Substantia nigra (tissue), 51 donors: ENCODE measurements at places on chromosomes 2 and 18.
A peak's percentile ranks its signal among the peaks of the same experiment; 100 is the strongest.

DNA sequence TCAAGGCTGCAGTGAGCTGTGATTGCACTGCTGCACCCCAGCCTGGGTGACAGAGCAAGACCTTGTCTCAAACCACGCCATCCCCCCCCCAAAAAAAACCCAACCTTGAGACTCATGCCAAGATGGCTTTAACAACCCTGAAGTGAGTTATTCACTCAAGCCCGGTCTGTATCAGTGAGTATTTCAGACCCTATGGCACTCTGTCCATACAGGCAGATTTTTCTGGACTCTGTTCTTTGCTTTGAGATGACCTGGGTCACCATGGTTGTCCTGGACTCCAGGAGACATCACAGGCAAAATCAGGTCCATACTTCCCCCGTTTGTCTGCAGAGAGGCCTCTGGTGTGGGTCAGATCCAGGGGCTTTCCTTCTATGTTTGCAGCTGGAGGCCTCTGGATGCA, 91.7 kb downstream of the TGOLN2 start:
- DNase-seq, result no peak

GRCh38 chr2:156511803-156512202, 75.6 kb downstream of the GPD2 start:
- DNase-seq, result no peak

DNA sequence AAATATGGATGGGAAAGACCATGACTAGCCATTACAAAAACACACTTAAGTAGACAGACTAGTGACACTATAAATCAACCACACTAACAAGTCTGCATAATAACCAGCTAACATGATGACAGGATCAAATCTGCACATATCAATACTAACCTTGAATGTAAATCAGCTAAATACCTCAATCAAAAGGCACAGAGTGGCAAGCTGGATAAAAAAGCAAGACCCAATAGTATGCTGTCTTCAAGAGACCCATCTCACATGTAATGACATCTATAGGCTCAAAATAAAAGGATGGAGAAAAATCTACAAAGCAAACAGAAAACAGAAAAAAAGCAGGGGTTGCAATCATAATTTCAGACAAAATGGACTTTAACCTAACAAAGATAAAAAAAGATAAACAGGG, 16.3 kb downstream of the PFN4 start:
- no peak for DNase-seq

GRCh38 chr2:99430614-99431291, 59.1 kb downstream of the REV1 start:
- no peak for DNase-seq

DNA sequence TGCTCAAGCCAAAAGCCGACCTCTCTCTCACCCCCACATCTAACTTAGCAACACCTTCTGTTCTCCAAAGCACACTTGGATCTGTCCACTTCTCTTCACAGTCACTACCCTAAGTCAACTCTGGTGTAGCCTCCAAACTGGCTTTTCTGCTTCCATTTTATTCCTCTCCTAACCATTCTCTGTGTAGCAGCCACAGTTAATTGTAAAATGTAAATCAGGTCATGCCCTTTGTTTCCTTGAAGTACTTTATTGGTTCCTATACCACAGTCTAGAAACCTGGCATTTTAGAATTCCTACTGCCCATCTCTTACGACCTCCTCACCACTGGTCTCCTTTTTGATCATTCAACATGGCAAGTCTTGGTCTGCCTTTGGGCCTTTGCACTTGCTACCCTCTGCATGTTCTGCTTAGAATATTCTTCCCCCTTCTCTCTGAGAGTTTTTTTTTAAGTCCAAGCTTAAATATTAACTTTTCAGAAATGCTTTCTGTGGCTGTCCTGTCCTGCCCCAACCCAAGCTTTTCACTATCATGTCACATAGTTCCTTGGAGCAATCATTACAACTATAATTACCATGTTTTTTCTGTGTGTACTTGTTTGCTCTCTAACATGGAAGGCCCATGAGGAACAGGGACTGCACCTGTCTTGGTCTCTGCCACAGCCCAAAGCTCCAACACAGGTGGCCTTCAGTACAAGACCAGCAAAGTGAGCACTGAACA, 42.9 kb downstream of the PLA2R1 start:
- no peak for DNase-seq

DNA sequence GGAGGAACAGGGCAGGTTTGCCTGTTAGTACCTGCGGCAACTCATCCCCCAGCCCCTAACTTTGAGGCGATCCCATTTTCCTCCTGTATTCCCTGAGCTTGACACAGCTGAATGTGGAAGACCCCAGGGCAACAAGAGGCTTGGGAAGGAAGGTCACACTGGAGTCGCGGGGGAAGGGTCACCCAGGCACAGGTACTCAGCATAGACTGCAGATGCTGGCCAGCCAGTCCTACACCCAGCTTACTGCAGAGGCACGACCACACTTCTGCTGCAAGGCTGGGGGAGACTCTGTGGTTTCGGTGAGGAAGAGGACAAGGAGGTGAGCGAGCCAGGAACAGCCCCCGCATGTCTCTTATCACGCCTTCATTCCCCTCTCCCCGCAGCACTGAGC, 91.5 kb downstream of the MALT1 start:
- no peak for DNase-seq

- peak; percentile 50 for DNase-seq
Observed at GRCh38 chr2:27051902-27052645, 606 bp downstream of the AGBL5 start.

- DNase-seq, result no peak
Observed at GRCh38 chr2:46901611-46902010, 14.0 kb downstream of the MCFD2 start.

- no peak for DNase-seq
Observed at GRCh38 chr2:198376677-198377076, 572.3 kb downstream of the PLCL1 start.

DNA sequence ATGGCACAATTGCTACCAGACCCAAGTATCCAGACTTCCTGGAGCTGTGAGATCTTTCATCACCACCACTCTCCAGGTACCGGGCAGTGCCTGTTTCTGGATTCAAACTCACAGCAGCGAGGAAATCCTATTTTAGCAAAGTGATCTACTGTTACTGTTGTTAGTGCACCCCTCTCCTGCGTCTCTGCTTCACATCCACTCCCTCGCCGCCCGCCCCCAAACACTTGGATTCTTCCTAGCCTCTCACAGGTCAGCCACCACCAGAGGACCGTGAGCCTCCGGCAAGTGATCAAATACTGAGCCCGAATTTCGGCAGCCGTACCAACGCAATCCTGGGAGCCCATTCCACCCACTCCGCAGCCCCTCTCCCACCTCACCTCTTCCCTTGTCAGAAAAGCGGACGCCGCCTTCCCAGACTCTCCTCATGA, 519 bp downstream of the METTL4 start:
- DNase-seq, result peak; percentile 70

DNA sequence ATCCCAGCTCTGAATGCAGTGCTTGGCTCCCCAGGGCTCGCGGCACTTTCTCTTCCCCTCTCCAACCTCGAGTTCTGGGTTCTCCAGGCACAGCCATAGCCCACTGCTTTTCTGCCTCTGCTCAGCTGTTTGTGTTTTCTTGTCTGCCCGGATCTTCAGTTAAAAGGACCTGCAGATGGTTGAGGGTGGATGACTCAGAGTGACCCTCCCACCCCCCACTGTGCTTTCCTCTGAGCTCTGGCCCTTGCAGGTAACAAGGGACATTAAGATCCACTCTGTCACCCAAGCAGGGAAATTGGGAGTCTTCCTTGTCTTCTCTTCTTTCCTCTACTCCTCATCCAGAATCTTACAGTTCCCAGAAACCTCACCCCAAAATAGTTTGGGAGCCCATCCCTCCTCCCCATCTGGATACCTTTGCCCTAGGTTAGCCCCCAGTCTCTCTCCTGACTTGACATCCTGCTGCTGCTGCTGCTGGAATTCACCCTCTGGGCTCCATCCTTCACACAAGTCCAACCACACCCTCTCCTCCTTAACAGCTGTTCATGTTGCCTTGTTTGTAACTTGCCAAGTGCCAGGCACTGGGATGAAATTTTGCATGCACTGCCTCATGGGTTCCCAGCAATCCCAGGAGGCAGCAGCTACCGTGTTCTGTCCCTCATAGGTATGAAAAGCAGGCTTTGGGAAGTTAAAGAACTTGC, 157.9 kb upstream of the TTC39C start:
- no peak for DNase-seq

GRCh38 chr2:191690327-191690726, 12.4 kb downstream of the NABP1 start:
- no peak for DNase-seq

- no peak for DNase-seq
Observed at GRCh38 chr2:65934992-65935629, 499.8 kb upstream of the MEIS1 start.

GRCh38 chr2:132909427-132909826, 239.4 kb upstream of the LYPD1 start:
- DNase-seq, result no peak

DNA sequence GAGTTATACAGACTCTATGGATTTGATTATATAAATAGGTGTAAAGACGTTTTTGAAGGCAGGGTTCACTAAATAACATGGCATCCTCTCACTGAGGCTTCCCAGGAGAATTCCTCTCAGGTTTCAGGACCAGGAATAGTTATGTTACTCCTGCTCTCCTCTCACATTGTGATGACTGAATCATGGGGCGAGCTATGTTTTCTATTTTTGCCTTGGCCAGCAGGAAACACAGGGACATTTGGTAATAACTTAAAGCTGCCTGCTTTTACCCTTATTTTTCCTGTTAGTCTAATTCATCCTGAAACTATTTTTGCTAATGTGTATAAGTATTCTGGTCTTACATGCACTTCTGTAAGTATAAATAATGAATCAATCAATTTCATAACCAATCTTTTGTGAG, 115.3 kb upstream of the ITGB6 start:
- DNase-seq, result no peak

DNA sequence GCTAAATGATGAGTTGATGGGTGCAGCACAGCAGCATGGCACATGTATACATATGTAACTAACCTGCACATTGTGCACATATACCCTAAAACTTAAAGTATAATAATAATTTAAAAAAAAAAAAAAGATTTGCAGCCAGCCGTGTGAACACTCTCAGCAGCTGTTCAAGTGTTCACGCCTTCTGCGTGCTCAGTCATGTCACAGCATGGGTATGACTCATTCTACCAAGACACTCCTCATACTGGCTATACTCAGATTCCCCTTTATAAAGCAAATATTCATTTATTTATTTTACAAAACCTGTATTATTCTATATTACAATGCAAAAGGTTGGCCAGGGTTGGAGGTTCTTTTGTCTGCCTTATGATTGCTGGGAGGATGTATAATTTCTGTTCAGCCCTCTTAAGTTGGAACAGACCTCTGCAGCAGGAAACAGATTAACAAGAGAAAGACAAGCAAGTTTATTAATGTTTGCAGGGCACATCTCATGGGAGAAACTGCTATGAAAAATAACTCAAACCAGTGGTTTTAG, 1230.6 kb upstream of the CHAC2 start:
- DNase-seq, result no peak

GRCh38 chr18:64240316-64240715, 91.4 kb upstream of the LINC00305 start:
- no peak for DNase-seq

GRCh38 chr2:73937103-73937885, 10.6 kb downstream of the DGUOK start:
- DNase-seq, result no peak

- no peak for DNase-seq
Observed at GRCh38 chr2:137724912-137725311, 239.4 kb upstream of the HNMT start.

- no peak for DNase-seq
Observed at GRCh38 chr2:136693966-136694365, 71.4 kb upstream of the THSD7B start.

DNA sequence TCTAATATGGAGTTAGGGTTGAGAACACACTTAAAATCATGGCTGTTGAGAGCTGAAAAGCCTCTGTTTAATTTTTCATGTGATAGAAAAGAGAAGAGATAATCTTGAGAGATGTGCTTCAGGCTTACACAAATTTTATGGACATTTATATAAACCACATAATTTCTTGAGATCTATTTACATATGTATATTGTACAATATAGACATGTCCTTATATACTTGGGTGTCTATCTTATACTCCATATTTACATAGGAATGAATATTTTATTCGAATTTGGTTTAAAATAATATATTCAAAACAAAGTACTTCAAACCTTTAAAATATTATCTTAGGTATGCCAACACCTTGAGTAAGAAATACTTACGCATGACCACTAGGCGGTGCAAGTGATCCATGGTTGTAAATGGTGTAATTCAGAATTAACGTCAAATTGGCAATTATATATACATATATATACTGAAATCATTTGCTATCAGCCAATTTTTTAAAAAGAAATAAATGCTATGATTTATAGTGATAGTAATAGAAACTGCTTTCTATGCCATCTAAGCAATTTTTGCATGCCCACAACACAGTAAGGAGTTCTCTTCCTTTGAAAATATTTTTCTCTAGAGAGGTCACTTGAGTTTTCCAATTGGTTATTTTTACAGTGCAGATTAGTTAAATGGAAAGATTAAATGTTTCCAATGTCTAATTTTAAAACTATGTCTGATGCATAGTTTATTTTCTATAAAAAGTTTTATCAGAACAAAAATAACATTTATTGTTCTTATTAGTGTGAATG, 37.6 kb upstream of the SPAG16 start:
- DNase-seq, result no peak

GRCh38 chr18:48129621-48130082, 199.2 kb upstream of the SMAD2 start:
- no peak for DNase-seq

GRCh38 chr2:161954103-161954502, 119.9 kb downstream of the DPP4 start:
- DNase-seq, result no peak

DNA sequence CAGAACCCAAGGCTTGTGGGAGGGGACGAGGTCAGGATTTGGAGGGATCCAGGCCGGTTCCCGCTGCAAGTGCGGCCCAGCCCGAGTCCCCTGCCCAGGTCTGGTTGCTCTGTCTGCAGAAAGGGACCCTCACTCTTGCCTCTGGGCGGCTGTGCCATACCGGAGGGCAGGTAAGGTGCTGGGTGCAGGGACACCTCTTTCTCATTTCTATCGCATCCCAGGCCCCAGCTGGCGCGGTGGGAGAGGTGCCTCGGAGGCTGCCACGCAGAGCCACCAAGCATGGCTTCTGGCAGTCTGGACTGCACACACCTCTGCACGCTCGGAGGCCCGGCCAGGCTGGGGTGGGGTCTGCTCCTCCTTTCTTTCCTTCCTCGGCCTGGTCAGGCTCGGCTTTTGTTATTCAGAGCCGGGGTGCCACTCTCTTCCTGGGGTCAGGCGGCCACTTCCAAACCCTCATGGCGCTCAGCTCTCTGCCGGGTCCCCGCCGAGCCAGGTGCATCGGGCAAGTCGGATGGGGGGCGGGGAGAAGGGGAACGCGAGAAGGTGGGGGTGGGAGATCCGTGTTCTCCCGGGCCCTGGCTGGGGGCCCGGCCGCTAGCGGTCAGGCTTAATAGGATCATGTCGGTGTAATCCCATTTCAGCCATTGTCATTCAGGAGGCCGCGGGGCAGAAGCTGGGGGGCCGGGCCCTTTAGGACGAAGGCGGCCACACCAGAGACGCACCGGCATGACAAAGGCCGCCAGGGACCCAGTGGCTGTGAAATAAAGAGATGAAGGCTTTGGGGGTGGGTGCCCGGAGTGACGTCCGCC, 9.0 kb downstream of the GBX2 start:
- no peak for DNase-seq

- DNase-seq, result no peak
Observed at GRCh38 chr2:98880266-98881152, 55.5 kb downstream of the CRACDL start.

GRCh38 chr2:124112966-124113365, 87.9 kb downstream of the CNTNAP5 start:
- no peak for DNase-seq

- DNase-seq, result no peak
Observed at GRCh38 chr2:240377366-240377765, 58.1 kb upstream of the GPC1 start.

GRCh38 chr2:218962859-218963492, 3.5 kb downstream of the CDK5R2 start:
- DNase-seq, result peak; percentile 29
